ENCODE measurements at places on chromosomes 13 and 19.

GRCh38 chr19:41601771-41602170, 25.1 kb downstream of the CEACAM4 start:
- DNase-seq: no peak

- DNase-seq: no peak
These were observed 141 bp downstream of the TRPC4 start for GRCh38 chr13:37869506-37869755.

GRCh38 chr13:24670961-24671381, 9.2 kb upstream of the ATP12A start:
- DNase-seq: no peak

DNA sequence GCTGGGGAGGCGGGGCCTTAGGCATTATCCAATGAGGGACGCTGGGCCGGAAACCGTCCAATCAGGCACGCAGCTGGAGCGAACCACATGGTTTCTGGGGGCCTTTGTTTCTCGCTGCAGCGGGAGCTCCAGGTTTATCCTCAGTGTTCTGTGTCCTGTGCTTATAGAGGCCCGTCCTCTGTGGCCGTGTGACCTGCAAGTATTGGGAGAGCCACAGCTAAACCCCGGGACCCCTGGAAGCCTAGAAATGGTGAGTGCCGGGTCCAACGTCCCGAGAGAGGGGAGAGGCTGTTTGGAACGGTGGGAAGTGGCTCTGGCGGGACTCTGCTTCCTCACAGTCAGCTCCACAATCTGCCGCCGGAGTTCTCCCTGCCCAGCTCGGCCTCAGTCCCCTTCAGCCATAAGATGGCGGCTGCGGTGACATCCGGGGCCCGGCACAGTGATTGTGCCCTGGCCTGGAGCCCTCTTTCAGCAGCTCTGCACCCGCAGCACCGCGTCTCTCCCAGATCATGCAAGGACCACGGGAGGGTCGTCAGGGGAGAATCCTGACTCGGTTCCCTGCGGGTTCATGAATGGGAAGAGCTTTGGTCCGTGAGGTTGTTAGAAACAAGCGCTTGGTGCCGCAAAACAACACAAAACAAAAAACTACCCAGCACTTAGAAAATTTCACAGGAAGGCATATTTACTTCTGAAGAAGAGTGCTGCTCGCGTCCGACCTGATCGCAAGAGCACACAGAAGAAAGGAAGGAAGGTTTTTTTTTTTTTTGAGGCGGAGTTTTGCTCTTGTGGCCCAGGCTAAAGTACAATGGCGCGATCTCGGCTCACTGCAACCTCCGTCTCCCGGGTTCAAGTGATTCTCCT, at the start of gene ZNF253:
Gene ZNF253 (plus strand): TSS at position 133 of the 861 bp plus-strand sequence. CDS start 115 bp downstream, at position 248.
- peak; percentile 92 for DNase-seq

GRCh38 chr13:93941444-93941843, 538.0 kb downstream of the DCT start:
- no peak for DNase-seq

- DNase-seq: no peak
These were observed 35.0 kb downstream of the B3GLCT start for GRCh38 chr13:31234729-31235128.

DNA sequence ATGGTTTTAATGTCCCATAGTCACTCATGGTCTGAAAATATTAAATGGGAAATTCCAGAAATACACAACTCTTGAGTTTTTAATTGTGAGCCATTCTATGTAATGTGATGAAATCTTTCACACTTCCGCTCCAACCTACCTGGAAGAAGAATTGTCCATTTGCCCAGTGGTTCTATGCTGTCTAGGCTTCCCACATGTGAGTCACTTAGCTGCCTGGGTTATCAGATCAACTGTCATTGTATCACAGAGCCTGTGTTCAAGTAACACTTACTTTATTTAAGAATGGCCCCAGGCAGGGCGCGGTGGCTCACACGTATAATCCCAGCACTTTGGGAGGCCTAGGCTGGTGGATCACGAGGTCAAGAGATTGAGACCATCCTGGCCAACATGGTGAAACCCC, 1450.5 kb downstream of the EFNB2 start:
- no peak for DNase-seq

GRCh38 chr13:75628801-75629200, 7.3 kb upstream of the LMO7 start:
- no peak for DNase-seq

DNA sequence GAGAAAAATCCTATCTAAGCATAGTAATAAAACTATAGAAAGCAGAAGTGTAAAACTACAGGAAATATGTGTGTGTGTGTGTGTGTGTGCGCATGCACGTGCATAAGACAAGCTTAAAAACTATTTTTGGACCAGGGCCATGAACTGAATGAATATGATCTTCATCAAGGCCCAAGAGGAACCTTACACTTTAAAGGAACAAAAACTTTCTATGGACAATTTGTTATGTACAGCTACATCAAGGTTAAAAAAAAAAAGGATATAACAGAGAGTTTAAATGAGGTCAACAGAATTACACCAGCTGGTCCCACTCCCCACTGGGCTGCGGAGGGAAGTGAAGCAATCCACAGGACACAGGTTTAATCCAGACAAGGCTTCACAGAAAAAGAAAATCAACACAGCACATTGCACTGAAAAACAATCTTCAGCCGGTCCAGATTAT, 151.1 kb downstream of the LHFPL6 start:
- DNase-seq: peak; percentile 45

DNA sequence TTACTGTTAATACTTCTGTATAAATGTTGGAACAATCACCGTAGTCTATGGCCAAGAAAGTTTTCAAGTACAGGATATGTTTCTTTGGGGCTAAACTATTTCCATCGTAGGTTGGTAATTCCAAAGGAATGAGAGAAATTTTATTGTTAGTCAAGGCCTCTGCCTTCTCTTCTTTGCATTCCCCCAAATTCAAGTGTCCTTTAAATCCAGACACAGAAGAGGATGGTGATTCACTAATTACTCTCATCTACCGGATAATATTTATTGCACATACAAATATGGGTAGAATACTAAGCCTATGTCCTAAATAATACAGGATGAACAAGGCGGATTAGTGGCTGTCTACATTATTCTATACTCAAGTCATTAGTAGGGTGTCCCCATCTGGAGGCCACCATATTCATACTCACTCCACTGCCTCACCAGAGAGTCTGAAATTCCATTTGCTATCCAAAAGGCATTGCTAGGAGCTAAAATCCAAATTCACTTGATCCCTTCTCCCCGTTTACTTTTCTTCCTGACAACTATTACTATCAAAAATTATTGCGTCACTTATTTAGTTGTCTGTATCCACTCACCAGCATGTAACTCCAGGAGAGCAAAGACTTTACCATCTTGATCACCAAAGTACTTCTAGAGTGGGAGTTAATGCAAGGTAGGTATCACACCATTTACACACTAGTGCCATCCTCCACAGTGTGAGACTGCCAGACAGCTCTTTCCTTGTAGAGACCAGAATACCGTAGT, 82.4 kb upstream of the SGCG start:
- DNase-seq: no peak

DNA sequence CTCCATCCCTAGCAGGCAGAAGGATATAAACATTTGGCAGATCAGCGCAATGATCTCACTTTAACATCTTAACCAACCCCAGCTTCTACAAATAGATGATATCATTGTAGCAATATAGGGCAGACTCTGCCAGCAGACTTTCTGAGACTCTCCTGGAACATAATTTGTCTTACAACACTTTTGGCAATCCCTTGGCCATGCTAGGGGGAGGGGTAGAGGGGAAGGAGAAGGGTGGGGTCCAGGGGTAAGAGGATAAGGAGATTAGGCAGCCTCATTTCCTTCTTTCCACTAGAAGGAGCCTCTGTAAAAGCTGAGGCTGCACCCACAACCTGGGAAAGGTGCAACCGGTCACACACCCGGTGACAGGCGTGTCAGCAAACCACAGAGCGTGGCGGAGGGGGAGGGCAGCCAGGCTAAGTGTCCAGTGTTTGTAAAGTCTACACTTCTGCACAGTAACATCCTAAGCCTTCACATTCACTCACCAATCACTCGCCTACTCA, 8.7 kb upstream of the UBAC2 start:
- no peak for DNase-seq

- no peak for DNase-seq
These were observed 1445.9 kb downstream of the PCDH9 start for GRCh38 chr13:65784088-65784816.

DNA sequence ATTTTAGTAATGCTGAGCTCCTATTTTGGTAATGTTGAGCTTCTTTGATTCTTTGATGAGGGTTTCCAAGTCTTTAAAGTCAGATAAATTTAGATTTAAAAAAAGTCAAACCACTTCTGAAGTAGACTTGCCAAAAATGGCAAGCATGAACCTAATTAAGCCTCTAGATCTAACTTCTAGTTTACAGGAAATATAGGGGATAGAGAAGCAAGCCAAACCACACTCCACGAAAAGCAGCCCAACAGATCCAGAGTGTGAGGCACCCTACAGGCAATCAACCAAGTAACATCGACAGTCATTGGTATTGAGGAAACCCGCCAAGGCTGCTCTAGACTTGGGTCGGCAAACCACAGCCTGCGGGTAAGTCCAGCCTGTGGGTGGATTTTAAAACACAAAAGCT, 3.7 kb downstream of the GGACT start:
- no peak for DNase-seq

DNA sequence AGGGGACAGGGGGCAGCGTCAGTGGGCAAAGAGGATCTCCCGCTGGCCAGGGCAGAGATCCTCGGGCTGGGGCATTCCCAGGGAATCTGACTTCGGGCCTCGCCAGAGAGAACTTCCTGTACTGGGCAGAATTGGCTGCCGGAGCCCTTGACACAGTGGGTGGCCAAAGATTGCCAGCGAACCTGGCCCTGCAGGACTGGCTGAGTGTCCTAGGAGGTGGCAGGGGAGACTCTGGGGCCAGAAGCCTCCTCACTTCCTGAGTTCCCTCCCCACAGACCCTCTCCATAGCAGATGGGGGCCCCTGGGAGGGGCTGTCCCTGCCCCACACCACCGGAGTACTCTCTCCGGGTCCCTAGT, 19.3 kb downstream of the DPP9 start:
- no peak for DNase-seq

- DNase-seq: no peak
These were observed 87.2 kb downstream of the SCGB2B2 start for GRCh38 chr19:34589730-34590129.

DNA sequence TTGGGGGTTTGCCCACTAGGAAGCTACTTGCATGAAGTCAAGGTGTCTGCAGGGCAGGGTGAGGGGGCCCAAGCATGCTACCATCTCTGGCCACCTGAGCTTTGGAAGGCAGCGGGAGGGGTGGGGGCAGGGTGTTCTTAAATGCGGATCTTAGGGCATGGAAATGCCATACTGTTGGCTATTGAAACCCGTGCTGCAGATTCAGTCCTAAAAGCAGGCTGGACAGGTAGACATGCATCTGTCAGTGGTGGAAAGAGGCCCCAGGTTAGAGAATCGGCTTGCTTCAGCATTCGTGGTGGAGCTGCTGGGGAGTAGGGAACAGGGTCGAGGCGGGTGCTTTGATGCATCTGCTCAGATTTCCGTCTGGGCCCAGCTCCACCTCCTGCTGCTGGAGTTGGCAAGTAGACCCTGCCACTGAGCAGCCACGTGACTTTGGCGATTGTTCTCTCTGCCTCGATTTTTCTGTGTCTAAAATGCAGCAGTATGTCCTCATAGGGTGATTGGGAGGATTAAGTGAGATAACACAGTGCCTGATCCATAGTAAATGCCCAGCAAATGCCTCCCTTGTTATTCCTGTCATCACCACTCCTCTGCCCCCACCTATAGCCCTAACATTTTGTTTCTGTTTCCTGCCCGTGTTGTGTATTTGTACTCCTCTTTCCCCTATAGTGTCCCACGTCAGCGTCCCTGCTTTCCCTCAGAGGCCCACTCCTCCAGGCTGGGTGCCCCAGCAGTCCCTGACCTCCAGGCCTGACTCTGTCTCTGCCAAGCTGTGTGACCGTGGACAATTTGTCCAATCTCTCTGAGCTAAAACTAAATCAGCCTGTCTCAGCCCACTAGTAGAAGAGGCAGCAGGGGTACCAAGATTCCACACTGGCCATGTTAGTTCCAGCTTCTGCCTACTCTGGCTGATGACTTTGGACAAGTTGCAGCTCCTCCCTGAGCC, 5.8 kb downstream of the PPP1R37 start:
- no peak for DNase-seq

GRCh38 chr13:74977498-74977897, 504.5 kb downstream of the TBC1D4 start:
- DNase-seq: no peak

DNA sequence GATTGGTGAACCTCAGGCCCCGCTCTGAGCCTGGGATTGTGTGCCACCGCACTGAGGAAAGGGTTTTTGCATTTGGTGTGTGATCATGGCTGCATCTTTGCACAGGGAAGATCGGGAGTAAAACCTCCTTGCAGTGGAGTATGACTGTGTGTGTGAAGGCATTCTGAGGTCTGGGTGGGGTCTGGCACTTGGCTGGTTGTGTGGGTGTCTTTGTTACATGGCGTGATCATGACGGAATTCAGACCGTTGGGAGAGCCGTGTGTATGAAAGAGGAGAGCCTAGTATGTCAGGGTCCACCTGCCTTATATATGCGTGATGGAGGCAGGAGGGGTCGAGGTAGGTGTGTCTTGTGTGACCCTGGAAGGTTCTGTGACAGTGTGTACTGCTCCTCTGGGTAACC, 740 bp upstream of the BEST2 start:
- DNase-seq: no peak

GRCh38 chr13:26910754-26911465, 150.3 kb upstream of the GPR12 start:
- DNase-seq: no peak

DNA sequence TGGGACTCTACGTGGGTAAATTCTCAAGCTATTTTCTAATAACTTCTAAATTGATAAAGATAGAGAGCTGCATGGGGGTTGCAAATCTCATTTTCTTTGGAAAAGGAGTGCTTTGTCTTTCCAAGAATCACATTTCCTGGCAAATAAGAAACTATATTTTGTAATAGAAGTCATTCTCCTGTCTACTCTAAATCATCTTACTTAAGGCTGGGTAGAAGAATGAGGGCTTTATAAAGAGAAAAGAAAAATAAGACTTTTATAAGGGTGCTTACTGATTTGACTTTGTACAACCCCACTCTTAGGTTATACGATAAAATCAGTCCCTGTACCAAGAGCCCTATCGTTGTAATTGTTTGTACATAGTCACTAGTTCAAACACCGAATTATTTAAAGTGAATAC, 14.9 kb downstream of the ITGBL1 start:
- no peak for DNase-seq

- DNase-seq: no peak
These were observed 61.9 kb downstream of the AP1M1 start for GRCh38 chr19:16259385-16260159.

DNA sequence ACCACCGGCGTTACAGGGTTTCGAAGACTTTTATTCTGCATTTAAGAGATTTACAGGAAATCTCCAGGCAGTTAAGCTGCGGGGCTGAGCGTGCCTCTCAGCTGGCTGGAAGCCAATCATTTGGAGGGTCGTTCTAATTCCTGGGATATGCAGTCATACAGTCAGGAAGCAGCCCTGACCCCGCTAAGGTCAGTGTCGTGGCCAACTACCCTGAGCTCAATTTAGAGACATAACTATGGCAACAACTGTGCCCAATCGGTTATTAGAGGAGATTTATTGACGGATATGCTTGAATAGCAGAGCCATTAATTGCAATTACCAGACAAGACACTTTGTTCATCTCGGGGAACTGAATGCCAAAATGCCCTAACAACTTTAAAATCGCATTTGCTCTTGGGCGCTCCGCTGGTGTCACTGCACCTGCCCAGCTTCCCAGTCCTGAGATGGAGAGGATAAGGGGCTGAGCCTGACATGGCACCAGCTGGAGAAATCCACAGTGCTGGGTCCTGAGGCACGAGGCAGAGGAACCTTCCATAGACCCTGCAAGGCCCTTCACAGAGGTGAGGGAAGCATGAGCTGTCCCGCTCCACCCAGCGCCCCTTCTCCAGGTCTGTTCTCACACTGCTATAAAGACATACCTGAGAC, 15.1 kb upstream of the ZNF507 start:
- DNase-seq: no peak

Measured in DMS153 (cell line).